ENCODE measurements at places on chromosomes 2 and 18.
A peak's percentile ranks its signal among the peaks of the same experiment; 100 is the strongest.

DNA sequence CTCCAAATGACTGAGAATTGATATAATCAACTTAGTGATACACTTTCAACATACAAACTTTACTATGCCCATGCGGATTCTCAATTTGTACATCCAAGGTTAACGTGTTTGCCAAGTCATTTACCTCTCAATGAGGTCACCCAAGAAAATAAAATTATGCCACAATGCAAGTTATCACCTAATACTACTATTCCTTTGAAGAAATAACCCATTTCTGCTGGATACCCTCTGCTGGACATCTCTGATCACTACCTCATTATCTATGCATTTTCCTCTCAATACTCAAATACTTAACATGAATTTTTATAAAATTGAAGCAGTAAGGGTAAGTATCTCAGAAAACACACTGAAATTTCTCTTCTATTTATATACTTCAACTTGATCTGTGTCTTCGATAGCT lies 12.7 kb downstream of the HNRNPLL start:
- DNase-seq = no peak

GRCh38 chr2:34031097-34031496 lies 432.0 kb upstream of the FAM98A start:
- no peak for DNase-seq

- DNase-seq = no peak
Measured at GRCh38 chr2:101223814-101224231, 28.9 kb upstream of the CNOT11 start.

DNA sequence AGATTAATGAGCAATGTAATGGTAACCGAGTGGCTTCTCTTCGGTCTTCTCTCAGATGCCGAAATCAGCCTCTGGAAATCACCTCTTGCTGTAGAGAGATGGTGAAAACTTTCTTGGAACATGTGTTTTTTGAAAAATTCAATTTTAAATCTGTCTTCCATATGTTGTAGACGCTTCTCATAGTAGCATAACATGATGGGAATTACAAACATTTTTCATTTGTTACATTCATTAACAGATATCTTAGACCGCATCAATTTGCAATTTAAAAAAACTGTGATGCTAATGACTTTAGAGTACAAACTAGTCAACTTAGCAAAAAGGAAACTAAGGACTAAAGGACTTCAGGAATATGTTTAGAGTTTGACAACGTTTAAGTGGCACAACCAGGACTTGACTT lies 275.2 kb downstream of the ASXL3 start:
- DNase-seq = no peak

DNA sequence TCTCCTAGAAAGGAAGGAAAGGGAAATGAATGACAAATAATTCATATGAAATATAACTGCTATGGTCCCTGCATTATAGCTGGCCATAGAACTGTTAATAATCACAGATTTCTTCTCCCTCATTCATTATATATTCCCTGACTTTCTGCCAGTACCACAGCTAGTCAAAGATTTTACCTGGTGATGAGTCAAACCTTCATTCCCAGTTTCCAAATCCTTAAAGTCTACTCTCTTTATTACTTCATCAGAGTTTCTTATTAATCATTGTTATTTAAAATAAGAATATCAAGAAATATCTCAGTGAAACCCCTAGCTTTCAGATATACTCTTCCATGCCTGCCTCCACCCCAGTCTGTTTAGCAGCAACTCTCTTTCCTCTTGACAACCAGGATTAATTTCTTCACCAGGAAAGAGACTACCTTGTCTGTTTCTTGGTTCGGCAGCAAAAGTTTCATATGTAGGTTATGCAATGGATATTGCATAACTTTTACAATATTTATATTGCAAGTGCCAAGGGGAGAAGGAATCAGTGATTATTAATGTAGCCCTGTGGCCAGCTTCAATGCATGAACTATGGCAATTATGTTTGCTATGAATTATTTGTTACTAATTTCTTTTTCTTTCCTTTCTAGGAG lies 533.8 kb downstream of the FBXO15 start:
- no peak for DNase-seq

DNA sequence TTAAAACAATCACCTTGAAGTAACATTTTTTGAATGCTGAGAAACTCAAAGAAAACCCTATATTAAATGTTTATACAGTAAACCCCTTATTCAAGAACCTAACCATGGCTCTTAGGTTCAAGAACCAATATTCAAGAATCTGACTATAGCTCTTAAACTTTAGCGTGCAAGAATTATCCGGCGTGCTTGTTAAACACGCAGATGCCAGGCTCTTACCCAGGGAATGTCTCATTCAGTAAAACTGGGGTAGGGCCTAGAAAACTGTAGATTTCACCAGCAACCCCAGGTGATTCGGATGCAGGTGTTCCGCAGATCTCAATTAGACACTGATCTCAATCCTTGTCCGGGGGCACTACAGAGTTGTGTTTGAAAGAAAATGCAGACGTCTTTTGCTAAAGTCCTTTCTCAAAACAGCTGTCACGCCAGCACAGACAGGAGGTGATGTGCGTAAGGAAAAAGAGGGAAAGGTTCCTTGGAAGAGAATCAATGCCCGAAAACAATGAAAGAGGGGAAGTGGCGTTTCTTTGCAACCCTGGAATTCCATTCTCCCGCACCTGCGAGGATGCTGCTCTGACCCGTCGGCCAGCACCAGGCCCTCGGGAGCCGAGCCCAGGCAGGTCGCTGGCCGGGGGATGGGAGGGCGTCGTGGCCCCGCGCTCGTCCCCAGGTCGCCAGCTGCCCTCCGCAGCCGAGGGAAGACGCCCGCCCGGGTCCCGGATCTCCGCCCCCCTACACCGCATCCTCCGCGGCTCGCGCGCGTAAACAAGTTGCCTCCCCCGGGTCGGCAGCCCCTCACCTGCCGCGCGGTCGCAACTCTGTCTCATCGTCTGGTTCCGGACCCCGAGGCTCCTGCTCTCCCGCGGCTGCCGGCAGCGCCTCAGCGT lies 851 bp downstream of the EIF2AK3 start:
- DNase-seq = peak; percentile 31

DNA sequence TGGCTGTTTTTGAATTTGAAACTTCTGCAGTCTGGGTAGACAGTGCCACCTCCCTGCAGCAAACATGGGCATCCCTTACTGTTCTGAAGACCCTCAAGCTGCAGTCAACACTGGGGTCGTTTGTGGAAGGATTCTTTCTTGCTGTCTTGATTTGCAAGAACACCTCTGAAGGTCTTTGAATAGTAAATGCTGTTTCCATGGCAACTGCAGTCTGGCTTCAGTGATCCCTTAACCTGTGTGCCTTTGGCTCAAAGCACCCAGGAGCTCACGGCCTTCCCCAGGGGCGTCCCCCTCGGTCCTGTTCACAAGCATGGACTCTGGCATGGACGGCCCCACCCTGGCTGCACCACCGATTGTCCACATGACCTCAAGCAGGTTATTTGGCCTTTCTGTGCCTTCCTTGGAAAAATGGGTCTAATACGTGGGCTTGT lies 38.3 kb downstream of the LRRFIP1 start:
- no peak for DNase-seq

GRCh38 chr2:120540719-120541552 lies 194.7 kb upstream of the GLI2 start:
- no peak for DNase-seq

DNA sequence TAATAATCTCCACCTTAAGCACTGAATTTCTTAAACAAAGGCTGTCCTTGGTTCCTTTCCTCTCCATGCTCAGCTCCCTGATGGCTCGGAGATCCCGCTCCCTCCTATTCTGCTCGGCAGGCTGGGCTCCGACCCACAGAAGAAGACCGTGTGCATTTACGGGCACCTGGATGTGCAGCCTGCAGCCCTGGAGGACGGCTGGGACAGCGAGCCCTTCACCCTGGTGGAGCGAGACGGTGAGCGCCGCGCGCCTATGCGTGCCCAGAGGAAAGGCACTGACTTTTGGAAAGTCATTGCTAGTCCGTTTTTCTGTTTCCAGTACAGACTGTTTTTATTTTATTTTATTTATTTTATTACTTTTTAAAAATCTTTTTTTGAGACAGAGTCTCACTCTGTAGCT lies 9.6 kb downstream of the CNDP2 start:
- no peak for DNase-seq

- no peak for DNase-seq
Measured at GRCh38 chr2:51441786-51442185, 409.9 kb upstream of the NRXN1 start.

DNA sequence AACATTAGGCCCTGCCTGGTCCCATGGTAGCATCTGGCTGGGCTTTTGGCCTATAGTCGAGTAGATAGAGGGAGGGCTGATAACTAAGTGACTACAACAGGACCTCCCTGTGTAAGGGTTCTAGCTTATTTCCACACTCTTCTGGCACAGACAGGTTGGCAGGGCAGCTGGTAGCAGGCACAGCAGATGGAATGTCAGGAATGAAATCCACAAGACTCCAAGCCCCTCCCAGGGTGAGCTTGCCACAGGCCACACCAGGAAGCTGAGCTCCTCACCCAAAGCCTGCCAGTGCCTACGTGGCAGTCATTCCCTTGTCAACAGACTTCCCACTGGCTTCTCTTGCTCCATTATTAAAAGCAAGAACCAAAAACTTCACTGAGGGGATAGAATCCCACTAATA lies 20.7 kb upstream of the C1QL2 start:
- no peak for DNase-seq

- DNase-seq = no peak
Measured at GRCh38 chr2:2184549-2185249, 146.4 kb downstream of the MYT1L start.

DNA sequence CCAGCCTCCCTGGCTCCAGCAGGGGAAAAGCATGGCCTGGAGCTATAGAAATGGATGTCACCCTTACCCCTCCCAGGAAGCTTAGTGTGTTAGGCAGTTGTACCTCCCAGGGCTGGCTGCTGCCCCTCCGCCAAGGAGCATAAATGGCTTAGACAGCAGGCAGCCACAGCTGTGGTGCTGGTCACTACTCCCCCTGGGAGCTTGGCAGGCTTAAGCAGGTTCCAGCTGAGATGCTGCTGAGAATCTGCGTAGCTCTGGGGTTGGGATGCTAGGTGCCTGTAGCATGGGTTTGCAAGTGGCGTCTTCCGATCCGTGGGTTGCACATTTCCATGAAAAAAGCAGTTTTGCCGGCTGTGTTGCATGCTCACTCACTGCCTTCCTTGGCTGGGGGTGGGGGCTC lies 369.7 kb downstream of the CTNNA2 start:
- no peak for DNase-seq

DNA sequence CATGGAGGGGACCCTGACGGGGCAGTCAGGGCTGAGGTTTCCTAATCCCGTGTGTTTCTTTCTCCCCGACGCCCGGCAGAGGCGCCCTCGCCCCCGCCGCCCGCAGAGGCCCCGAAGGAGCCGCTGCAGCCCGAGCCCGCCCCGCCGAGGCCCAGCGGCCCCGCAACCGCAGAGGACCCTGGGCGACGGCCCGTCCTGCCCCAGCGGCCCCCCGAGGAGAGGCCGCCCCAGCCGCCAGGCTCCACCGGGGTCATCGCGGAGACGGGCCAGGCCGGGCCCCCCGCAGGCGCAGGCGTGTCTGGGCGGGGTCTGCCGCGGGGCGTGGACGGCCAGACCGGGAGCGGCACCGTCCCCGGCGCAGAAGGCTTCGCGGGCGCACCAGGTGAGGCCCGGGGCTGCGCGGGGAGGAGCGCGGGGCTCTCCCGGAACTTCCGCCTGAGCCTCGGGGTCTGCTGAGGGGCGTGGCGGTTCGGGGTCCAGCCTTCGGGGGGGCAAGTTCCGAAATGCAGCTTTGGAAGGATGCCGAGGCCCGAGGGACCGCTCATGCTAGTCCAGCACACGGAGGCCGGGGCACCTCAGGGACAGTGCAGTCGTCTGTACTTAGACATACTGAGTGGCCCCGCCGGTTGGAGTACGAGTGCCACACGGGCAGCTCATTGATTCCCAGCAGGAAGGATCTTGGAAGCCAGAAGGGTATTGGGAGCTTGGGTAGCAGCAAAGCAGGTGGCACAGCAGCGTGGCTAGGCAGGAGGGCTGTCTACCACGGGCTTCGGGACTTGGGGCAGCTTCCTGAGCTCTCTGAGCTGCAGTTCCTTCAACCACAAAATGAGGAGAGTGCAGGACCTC lies 60.1 kb downstream of the EMILIN2 start:
- DNase-seq = peak; percentile 24

GRCh38 chr2:183037553-183038340 lies 510 bp downstream of the NCKAP1 start:
- peak; percentile 14 for DNase-seq

DNA sequence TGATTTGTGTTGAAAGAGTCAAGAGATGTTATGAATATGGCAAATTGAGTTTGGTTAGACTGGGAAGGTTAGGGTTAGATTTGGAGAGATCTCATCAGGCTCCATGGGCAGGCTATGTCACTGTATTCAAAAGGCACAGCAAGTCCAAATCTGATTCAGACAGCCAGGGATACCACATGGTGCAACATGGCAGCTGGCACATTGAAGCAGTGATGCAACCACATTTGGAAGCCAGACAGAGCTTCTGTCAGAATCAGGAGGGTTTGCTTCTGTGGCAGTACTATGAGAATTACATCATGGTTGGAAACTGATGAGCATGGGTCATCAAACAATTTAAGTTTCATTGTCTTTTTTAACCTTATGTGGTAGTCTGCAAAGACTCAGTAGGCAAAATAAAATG lies 772.2 kb downstream of the SUCLG1 start:
- no peak for DNase-seq

- no peak for DNase-seq
Measured at GRCh38 chr2:219688560-219689445, 61.4 kb downstream of the SLC4A3 start.

GRCh38 chr2:140586379-140586778 lies 1544.4 kb downstream of the LRP1B start:
- DNase-seq = no peak

- DNase-seq = no peak
Measured at GRCh38 chr18:31195063-31195462, 32.4 kb upstream of the DSC1 start.

- no peak for DNase-seq
Measured at GRCh38 chr2:26712486-26713465, 20.3 kb downstream of the KCNK3 start.

DNA sequence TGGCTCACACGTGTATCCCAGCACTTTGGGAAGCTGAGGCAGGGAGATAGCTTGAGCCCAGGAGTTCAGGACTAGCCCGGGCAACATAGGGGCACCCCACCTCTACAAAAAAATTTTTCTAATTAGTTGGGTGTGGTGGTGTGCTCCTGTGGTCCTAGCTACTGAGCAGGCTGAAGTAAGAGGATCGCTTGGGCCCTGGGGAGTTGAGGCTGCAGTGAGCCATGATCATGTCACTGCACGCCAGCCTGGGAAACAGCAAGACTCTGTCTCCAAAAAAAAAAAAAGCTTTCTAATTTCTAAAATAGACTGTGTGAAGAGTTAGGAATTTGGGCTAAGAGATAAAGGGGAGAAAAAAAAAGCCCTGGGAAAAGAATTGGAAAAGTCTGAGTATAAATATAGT lies 51.9 kb upstream of the NAB1 start:
- DNase-seq = no peak

DNA sequence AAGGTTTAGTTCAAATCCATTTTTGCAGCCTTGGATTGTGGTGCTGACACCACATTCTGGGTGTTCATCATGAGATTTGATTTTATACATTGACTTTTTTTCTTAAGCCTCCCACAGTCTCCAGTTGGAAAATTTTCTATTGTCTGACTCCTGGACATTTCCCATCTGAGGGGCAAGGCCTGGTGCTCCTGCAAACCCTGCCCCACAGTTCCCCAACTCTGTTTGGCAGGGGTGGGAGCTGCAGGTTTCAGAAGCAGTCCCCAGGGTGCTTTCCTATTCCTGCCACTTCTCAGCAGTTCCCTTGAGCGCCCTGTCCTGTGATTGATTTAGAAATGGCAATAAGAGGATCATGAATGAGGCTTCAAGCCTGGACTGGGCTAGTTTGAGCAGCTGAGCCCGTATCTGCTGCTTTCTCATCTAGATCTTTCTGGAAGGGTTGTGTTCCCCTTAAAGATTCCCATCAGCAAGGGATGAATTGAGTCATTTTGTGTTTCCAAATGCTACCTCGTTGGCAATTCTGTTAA lies 77.0 kb downstream of the CIB4 start:
- no peak for DNase-seq

- no peak for DNase-seq
Measured at GRCh38 chr18:22816266-22817176, 116.6 kb upstream of the RBBP8 start.
